Ovary (tissue), 10 donors: ENCODE measurements at places on chromosomes 2 and 18. TPM values are rescaled to one million over a fixed set of nuclear protein-coding genes. Genes with fewer than 3 reads are reported as not detected.

SIX3 gene
- not detected for total RNA-seq

DNA sequence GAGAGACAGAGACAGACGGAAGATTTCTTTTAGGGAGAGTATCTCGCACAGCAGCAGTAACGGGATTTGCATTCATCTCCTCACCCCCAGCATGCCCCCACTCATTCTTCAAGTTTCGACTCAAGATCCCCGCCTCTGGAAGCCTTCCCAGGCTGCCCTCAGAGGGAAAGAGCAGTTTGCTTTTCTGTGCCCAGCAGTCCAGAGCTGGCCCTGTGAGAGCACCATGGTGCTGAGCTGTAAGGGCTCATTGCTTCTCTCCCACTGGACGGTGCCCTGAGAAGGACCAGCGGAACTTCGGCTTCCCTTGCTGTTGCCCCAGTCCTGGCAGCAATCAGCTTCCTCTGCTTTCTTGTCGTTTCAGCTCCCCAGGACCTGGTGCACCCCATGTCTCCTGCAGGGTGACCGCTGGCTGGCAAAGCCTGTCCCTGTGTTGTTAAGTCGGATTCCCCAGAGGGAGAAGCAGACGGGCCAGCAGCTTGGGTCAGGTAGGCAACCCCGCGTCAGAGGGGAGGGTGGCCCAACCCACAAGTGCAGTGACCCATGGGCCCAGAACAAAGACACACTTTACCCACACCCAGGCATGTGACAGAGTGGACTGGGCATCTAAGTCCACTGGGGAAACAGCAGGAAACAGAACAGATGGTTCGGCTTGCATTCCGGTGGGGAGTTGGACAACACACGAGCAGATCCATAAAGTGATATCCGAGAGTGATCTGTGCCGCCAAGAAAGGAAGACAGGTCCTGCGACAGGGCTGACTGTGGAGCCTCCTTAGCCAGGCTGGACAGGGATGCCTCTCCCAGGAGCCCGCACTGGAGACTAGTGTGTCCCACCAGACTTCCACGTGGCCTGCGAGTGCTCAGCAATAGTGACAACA is 36.6 kb downstream of the TMEM177 start:
- DNase-seq = no peak

GRCh38 chr2:173654161-173654895 is 299.7 kb downstream of the CDCA7 start:
- no peak for DNase-seq

MOCOS gene
- 8.8 TPM for total RNA-seq

- DNase-seq = no peak
Measured at GRCh38 chr18:76425146-76426131, 69.6 kb downstream of the ZNF516 start.

- DNase-seq = no peak
Measured at GRCh38 chr2:78439122-78439521, 586.4 kb upstream of the REG3G start.

GRCh38 chr2:237581751-237582746 is 8.5 kb downstream of the RAB17 start:
- peak; percentile 86 for DNase-seq

DNA sequence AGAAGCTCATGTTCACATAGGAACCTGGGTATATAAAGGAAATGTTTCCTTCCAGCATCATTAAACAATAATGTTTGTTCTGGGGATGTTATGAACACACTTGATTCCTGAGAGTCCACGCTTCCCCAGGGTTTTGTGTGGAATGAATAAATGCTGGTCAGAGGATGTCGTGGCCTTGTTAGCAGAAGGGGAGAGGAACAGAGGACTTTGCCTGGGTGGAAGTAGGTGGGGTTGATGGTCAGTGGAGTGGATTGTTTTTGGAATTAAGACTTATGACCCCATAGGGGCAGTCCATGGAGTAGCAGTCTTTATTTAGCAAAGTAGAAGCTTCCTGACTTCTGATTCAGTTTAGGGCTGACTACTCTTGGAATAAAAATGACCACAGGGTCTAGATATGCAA is 139.6 kb downstream of the MYO1B start:
- DNase-seq = no peak

SKA1 gene
- 1.0 TPM for total RNA-seq

DNA sequence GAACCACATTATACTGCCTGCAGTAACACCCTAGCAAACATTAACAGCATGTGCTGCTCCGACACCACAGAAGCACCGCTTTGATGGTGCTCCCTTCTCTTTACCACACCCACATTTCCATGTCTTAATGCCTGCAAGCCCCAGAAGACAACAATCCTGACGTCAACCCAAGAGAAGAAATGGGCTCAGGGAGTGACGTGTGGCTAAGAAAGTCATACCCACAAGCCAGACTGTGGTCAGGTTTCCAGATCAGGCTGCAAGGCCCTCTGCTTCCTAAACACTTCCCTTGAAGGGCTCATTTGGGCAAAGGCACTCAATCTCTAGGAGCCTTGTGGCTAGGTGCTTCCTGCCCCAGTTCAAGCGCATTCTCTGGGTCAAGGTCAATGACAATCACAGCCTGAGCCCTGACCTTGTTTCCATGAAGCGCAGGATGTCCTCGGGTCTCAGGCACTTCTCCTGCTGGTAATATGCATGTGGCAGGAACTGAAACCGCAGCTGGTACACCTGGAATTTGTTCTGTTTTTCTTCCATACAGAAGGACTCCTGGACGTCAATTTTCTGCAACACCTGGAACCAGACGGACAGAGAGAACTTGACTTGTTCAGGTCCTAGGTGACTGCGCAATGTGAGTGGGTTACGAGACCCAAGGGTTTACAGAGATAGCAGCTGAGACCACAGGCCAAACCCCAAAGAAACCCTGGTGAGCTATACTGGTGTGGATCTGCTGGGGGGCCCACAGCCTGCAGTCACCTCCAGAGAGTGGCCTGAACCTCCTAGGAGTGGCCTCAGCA is 67.2 kb downstream of the POLR1A start:
- peak; percentile 29 for DNase-seq

- DNase-seq = no peak
Measured at GRCh38 chr18:13220361-13220991, 1.9 kb downstream of the LDLRAD4 start.

DYNAP gene
- not detected for total RNA-seq
